ENCODE measurements at places on chromosomes 7 and 10.

DNA sequence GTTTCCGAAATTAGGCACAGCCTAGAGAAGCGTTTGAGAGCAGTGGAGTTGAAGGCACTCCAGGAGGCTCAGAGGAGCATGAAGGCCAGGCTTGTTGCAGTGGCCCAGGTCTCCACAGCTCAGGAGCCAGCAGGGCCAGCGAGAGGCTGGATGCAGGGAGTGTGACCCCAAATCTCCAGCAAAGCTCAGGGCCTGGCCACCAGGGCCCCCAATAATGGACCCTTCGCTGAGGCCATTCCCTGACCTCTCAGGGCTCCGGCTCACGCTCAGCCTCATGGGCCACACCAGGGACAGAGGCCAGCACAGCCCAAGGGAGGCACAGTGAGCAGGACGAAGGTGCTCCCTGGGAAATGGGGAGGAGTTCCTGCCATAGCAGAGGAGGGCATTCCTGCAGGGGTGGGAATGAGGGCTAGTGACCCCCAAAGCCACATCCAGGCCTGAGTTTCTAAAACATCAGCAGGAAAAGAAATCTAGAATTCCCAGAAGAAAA is 47.5 kb downstream of the EBF3 start:
- DNase-seq = no peak

- no peak for DNase-seq
Measured at GRCh38 chr10:90964781-90965465, 44.0 kb upstream of the ANKRD1 start.

GRCh38 chr7:104978460-104978859 is 35.5 kb upstream of the KMT2E start:
- DNase-seq = no peak

- no peak for DNase-seq
Measured at GRCh38 chr10:122164023-122164601, 107.0 kb upstream of the BTBD16 start.

DNA sequence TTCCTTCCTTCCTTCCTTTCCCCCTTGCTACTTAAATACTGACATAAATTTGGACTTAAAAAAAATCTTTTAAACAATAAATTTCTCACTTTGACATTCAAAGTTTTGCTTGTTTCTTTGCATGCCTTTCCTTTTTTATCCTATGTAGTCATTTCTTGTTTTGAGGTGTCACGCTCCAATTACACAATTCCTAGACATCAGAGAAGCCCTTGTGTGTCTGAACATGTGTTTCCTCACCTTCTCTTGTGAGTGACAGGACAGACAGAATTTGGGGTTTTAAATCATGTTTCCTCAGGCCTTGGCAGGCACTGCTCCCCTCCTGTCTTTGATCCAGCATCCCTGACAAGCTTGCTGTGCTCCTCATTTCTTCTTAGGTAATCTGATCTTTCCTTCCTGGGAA is 91.3 kb downstream of the CYTH3 start:
- DNase-seq = no peak

GRCh38 chr10:24434961-24435360 is 226.0 kb downstream of the KIAA1217 start:
- no peak for DNase-seq

- DNase-seq = no peak
Measured at GRCh38 chr7:35593899-35594298, 101.0 kb downstream of the HERPUD2 start.

DNA sequence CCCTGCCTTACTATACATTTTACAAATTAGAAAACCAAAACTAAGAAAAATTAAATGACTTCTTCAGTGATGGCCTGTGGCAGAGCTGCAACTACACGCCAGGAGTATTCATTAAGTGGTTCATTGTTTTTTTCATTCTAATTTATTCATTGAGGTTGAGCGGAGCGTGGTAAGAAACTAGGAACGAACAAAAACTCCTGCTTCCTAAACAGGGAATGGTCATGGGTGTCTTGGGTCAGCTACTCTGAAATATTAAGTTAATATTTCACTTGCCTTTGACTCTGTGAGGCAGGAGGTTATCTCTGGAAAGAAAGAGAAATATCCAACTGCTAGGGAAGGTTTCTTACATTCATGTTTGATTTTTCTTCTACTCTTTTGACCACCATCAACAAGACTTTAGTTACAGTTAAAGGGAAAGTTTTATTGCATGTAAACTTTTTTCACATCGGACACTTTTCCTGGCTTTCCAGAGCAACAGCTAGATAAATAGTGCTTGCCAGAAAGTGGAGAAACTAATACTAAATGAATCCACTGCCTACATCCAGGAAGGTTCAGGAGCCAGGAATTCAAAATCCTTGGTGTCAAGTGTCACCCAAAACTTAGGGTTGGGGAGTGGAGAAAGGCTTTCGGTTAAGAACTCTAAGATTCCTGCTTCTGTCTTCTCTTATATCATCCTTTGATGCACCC is 896 bp upstream of the GNG11 start:
- no peak for DNase-seq

- no peak for DNase-seq
Measured at GRCh38 chr7:150382123-150382843, 3.2 kb downstream of the ZNF775 start.

GRCh38 chr10:129964611-129965424 is 744 bp upstream of the EBF3 start:
- no peak for DNase-seq

DNA sequence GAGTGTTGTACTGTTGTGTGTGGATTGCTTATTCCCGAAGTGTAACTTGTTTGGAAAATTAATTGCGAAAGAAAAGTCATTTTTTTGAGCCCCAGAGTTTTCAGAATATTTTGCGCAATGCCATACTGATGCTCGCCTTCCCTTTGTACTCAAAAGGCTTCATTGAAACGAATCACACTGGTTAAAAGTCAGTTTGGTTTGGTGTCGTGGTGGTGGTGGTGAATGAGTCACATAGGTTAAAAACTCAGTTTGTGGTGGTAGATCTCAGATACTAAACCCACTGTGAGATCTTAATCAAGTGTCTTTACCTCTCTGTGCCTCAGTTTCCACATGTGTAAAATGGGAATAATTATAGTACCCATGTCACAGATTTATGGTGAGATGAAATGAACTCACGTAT is 61.1 kb upstream of the IL6 start:
- no peak for DNase-seq

- no peak for DNase-seq
Measured at GRCh38 chr7:121936951-121937623, 64.1 kb downstream of the PTPRZ1 start.

DNA sequence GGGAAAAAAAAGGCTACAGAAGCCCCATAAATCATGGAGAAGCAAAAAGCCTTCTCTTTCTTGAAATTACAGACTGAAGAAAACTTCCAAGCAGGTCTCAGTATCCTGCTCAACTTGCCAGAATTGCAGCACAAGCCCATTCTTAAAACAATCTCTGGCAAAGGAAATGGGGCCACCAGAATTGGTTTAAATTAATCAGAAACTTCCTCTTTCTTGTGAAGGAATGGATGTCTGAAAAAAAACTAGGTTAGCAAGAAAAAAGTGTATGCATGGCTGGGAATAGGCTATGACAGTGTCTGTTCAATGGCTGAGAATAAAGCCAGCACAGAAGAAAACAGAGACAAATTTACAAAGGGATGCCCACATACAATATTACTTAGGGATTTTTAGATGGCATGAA is 59.1 kb downstream of the TFEC start:
- DNase-seq = no peak

- no peak for DNase-seq
Measured at GRCh38 chr7:57579454-57579853, 129.5 kb downstream of the ZNF716 start.

DNA sequence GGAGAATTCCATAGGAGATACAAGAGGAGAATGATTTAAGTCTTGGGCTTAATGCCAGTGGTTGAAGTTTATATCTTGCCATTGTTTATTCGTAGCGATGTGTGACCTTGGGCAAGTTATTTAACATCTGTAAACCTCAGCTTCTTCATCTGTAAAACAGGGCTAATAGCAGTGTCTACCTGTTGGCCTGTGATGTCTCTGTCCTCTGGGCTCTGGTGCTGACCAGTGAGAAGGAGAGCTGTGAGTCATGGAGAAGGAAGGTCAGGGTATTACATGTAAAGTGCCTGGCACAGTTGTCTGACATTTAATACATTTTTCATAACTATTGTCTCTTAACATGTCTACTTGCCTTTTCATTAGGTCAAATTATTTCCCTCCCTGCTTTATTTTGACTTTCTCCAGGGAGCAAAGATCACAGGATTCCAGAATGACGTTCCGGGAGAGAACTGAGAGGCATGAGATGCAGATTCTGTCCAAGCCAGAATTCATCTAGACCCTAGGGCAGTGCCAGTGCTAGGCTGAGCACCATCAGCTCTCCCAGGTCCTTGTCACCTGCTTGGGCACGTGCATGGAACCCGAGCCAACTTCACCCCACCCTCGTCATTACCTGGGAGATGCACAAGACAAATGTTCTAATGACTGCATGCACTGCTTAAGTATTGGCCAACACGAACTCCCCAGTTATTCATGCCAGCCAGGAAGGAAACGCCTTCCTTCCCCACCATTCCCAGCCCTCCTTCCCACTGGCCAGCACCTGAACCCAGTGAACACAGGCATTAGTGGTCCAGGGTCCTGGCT is 187.9 kb downstream of the DPY19L1 start:
- no peak for DNase-seq

DNA sequence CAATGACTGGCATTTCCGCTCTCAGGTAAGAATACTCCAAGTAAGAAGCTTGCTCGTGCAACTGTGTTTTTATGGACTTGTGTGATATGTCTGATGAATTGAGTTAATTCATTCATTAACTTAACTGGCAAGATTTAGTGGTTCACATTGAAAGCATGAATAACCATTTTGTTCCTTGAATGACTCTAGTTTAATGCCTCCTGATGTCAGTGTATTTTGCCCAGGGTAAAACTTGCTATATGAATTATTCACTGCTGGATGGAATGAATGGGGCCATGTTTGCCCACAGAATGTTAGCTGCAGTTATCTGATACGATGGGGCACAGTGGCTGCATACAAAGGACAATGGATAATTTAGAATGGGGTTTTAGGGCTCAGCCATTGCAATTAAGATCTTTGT is 124.1 kb downstream of the ZNF365 start:
- no peak for DNase-seq

DNA sequence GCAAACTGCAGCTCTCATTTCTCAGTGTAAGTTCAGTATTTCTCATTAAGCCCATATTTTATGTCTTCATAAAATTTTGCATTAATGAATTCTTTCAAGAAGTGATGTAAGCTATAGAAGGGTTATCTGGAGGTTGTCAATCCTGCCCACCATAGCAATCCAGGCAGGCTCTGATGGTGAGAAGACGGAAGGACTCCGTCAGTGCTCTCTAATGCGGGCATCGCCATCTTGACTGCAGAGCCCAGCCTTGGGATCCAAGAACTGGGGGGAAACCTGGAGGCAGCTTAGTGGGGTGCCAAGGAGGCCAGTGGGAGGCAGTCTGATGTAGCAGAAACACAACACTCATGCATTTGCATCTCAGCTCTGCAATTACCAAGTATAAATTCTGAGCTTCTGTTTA is 707.4 kb upstream of the NRP1 start:
- no peak for DNase-seq

DNA sequence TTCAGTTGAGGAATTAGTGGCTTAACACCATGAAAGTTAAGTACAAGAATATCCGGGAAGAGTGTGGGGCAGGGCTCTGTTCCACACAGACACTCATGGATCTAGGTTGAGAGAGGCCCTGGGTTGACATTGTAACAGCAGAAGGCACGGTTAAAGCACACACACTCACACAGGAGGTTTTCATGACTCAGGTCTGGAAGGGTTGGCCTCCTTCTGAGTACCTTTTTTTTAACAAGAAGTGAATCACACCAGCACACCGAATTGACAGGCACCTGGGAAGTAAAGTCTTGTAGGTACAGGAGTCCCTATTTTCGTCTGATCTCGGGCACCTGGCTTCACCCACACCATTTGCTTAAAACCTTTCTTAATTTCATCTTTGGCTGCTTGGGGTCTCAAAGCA is 509.4 kb upstream of the ADARB2 start:
- DNase-seq = no peak

GRCh38 chr7:8082762-8083161 is 114.2 kb downstream of the GLCCI1 start:
- no peak for DNase-seq

- peak; percentile 92 for DNase-seq
Measured at GRCh38 chr7:134710854-134711624, 64.4 kb downstream of the BPGM start.

GRCh38 chr10:43136432-43136831 is 1.8 kb upstream of the CSGALNACT2 start:
- DNase-seq = no peak

DNA sequence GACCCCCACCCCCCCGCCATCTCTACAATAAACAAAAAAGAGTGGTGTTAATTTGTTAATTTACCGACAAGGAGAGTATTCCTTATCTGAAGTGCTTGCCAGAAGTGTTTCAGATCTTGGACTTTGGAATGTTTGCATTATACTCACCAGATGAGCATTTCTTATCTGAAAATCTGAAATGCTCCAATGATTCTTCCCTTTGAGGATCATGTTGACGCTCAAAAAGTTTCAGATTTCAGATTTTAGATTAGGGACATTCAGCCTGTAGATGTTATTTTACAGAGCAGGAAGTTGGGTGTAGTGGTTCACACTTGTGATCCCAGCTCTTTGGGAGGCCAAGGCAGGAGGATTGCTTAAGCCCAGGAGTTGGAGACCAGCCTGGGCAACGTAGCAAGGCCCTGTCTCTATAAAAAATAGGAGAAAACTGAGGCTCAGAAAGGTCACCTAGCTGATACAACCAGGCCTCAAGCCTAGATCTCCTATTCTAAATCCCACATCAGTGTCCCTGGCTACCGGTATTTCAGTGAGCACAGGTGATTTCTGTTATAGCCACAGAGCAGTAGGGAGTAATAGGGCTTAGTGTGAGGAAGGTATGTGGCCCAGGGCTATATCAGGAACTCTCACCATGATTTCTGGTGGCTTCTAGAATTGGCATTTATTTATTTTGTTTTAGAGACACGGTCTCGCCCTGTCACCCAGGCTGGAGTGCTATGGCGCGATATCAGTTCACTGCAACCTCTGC is 35.4 kb downstream of the TMEM120A start:
- DNase-seq = no peak

Measured in CD4-positive, alpha-beta memory T cell (primary cell).